ENCODE measurements at places on chromosomes 5 and 9. TPM values are rescaled to one million over a fixed set of nuclear protein-coding genes. Genes with fewer than 3 reads are reported as not detected.

Gene EXOC3
- polyA plus RNA-seq = 42.1 TPM

DNA sequence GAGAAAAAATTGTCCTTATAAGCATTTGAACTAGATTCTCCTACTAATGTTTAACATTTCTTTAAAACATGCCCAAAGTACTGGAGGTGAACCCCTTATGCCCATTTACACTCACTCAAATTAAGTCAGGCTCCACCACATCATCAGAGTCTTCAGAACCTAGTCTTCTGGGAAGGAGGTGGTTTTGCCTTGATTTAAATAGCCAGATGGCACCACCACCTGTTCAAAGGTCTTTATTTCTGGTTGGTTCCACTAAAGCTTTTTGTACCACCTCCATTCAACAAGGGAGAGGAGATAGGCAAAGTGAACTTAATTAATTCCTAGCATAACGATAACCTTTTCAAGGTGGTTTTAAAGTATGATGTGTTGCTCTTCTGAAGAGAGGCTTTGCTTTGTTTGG lies 189.5 kb downstream of the SLF1 start:
- no peak for DNase-seq

DNA sequence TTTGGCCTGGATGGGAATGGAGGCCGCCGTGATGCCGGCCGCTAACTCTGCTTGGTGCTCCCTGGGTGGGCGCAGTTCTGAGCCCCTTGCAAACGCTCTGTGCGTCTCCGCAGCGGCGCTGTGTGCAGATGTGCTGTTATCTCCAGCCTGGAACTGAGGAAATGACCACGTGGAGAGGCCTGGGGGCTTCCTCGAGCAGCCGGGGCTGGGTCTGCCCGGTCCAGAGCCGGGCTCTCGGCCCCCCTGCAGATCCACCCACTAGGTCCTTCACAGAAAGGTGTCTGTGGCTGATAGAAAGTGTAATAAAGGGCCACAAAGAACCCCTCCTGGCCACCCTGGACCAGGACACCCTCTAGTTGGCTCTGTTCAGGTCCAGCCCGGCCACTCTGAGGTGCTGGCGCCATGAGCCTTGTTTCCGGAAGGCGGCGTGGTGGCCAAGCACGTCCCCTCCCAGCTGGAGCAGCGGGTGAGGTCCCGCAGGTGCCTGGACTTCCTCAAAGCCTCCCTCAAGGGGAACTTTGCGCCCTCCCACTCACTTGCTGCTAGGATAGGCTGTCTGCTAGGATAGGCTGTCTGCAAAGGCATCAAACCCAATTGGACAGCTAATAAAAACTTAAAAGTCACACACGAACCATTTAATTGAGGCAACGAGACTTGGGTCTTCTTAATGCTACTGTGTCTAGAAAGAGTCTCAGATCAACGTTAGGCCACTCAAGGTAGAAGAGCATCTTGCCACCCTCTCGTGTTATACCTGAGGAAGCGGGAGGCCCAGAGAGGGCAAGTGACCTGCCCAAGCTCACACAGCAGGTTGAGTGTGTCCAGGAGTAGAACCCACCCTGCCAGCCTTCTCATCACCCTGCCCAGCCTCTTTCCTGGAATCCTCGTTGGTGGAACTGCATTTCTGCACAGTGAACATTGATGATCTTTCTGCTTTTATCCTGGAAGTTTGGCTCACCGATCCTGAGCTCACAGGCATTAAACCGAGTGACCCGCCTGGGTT lies 109.3 kb upstream of the FCN2 start:
- no peak for DNase-seq

DNA sequence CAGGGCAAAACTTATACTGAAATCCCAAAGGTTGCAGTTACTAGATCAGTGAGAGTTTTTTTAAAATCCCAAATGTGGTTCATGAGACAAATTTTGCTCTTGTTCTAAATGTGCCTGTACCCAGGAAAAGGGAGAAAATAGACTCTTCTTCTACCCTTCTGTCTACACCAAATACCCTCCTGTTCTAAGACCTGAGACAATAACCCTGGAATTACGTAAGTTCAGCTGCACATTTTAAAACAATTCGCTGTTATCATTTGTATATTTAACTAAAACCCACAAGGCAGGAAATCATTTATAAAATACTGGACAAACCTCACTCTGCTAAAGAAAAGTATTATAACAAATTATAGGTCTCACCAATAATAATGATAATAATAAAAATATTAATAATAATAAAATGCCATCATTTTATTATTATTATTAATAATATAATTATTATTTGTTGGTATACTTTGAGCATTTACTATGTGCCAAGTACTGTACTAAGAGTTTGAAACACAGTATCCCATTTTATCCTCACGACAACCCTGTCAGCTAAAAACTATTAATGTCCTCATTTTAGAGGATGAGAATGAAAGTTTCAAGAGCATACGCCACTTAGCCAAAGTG lies 49.8 kb upstream of the AFAP1L1 start:
- no peak for DNase-seq

DNA sequence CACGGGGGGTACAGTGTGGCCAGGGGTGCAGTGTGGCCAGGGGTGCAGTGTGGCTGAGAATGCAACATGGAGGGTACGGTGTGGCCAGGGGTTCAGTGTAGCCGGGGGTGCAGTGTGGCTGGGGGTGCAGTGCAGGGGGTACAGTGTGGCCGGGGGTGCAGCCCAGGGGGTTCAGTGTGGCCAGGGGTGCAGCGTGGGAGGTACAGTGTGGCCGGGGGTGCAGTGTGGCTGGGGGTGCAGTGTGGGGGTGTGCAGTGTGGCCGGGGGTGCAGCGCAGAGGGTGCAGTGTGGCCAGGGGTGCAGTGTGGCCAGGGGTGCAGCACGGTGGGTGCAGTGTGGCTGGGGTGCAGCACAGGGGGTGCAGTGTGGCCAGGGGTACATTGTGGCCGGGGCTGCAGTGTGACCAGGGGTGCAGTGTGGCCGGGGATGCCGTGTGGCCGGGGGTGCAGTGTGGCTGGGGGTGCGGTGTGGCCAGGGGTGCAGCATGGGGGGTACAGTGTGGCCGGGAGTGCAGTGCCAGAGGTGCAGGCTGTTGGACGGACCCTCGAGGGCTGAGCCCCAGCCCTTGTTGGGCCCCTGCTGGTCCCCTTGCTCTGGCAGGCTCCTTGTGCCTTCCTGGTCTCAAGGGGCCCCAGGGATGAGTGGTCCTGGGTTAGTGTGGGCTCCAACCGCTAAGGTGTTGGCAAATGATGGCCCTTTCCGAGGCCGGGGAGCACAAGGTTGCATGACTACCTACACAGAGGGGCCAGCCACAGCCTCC lies 17.9 kb downstream of the TPPP start:
- no peak for DNase-seq

Gene PLPPR1
- 9.8 TPM for polyA plus RNA-seq

Gene SPAAR
- polyA plus RNA-seq = 2.3 TPM

Gene KIAA0825
- 2.1 TPM for polyA plus RNA-seq

- no peak for DNase-seq
Observed at GRCh38 chr5:53424686-53425615, 55.5 kb upstream of the FST start.
